ENCODE measurements at places on chromosomes 1 and 21.

GRCh38 chr1:8765198-8765597, 52.2 kb downstream of the RERE start:
- DNase-seq, result no peak

DNA sequence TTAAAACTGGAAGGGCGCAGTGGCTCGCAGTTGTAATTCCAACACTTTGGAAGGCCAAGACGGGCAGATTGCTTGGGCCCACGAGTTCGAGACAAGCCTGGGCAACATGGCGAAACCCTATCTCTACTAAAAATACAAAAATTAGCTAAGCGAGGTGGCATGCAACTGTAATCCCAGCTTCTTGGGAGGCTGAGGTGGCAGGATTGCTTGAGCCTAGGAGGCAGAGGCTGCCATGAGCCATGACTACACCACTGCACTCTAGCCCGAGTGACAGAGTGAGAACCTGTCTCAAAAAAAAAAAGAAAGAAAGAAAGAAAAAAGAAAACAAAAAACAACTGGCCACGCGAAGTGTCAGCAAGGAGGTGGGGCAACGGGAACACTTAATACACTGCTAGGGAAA, 6.3 kb downstream of the UBE2G2 start:
- no peak for DNase-seq

DNA sequence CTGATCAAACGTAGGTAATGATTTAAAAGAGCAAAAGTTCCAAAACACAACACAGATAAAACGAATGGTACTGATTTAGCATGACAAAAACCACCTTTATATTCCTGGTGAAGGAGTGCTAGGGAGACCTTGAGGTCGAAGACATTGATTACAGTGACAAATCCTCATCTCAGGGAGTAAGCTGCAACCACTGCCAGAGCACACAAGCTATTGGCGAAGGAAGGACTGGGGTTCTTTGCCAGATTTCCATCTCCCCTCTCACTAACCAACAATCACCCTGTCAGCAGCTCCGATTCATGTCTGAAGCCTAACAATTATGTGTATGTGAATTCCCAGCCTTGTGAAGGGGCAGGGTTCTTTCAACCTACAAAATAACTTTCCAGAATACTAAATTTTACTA, 40.2 kb upstream of the DMRTB1 start:
- no peak for DNase-seq

GRCh38 chr1:54952950-54953718, 27.3 kb upstream of the TMEM61 start:
- DNase-seq, result no peak

- DNase-seq, result no peak
Measured at GRCh38 chr1:203465146-203465798, 10.3 kb upstream of the PRELP start.

DNA sequence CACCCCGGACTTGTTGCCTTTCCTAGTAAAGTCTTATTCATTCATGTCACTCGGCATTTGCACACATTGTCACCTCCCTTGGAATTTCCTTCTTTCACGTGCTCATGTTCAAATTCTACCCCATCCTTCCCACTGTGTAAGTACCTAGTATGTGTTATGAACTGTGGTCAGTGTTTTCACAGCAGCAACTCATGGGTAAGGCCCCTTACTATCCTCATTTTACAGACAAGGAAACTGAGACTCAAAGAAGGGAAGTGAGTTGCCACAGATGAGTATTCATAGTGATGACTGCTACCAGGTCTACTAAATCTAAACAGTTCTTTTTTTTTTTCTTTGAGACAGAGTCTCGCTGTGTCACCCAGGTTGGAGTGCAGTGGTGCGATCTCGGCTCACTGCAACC, 10.5 kb downstream of the CITED4 start:
- no peak for DNase-seq

DNA sequence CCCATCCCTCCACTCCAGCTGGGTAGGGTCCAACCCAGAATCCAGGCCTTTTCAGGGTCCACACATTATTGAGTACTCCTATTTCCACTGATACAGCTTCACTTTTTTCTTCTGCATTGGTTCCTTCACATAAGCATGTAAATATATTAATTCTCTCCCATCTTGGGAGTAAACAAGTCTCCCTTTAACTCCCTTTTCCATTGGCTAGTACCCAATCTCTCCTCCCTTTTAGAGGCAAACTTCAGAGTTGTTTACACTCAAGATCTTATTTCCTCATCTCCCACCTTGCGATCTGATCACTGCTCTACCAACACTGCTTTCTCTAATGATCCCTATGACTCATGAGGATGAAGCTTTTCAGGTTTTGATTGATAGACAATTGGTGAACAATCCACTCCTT, 20.3 kb downstream of the DMAP1 start:
- no peak for DNase-seq

GRCh38 chr21:28473530-28474220, 519.0 kb downstream of the LTN1 start:
- DNase-seq, result no peak

- no peak for DNase-seq
Measured at GRCh38 chr1:183245357-183245756, 59.3 kb downstream of the LAMC2 start.
